ENCODE measurements at places on chromosomes 2 and 18.

DNA sequence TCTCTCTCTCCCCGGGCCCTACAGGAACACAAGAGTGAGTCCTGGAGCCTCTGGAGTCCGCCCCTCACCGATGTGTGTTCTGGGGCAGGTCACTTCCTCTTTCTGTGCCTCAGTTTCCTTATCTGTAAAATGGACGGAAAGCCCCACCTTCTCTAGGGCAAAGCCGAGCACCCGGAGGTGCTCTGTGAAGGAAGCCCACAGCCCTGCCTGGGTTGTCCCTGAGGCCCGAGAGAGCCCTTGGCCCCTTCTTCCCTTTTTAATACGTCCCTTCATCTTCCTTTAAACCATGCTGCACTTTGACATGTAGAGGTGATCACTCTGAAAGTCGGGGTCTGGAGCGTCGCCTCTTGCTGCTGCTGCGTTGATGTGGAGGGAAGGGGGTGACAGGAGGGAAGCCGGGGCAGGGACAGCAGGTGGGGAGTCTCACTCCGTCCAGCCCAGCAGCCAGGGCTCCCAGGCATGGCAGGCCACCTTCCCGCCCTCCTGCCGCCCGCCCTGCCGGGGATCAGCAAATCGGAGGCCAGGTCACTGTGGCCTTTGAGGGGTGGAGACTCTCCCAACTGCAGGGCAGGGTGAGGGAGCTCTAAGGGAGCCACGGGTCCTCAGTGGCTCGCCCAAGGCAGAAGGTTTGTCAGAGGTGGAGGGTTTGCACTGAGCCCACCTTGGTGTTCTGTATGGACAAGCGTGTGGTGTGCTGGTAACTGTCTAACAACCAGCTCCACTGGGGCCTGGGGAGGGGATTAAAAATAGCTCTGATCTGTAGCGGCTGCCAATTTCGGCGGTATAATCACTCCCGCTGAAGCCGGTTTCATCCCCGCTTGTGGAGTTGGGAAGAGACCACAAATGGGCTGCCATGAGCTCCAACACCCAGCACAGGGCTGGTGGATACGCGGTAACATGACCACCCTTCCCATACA, 135.9 kb upstream of the ID2 start:
- DNase-seq: no peak

DNA sequence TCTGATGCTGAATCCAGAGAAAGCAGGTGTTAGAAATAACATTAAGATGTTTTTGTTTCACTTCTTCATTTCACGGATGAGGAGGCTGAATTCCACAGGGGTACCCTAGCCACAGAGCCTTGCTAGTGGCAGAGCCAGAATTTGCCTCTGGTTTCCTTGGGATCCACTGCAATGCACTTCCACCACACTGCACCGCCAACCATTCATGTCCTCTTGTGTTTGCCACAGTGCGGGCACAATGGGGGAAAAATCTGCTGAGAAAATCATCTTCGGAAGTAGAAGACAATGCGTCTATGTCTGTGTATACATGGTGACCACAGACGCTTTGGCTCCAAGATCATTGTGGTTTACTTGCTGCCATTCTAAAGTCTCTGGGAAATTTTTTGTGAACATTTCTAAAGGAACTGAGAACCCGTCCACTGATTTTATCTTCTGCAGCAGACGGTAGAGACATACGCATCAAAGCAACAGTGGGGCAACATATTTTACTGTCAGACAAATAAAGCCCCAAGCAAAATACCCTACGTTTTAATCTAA, 14.9 kb downstream of the ICOS start:
- no peak for DNase-seq

GRCh38 chr2:121994238-121995206, 239.1 kb downstream of the TSN start:
- DNase-seq: no peak

DNA sequence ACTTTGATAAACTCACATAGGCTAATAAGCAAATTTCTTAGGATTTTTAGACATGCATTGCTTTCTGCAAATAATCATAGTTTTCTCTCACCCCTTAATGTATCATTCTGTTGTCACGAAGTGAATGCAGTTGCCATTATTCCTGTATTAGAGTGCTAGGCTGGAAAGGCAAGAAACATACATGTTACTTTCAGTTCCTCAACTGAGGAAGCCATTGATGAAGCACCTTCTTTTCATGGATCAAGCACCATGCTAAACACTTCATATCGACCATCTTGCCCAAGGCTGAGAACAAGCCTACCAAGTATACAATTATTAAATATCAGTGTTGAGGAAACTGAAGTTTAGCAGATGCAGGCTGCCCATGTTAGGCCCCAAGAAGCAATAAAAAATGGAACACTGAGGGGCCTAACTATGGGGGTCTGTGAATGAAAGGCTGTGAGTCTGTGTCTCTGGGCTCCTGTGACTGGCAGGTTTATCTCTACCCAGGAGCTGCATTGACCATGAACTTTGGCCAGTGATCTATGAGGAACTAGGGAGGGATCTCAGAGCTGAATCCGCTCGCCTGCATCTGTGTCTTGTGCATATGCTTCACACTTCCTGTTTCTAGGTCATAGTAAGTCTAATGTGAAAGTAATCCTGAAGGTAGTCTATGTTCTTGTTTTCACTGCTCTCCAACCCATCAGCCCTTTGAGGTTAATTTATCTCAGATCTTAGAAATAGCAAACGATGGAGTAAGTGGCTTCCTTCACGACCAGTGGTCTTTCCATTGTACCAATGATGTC, 16.0 kb upstream of the TSPYL6 start:
- DNase-seq: no peak

GRCh38 chr2:36486521-36487044, 111.4 kb downstream of the FEZ2 start:
- DNase-seq: no peak

DNA sequence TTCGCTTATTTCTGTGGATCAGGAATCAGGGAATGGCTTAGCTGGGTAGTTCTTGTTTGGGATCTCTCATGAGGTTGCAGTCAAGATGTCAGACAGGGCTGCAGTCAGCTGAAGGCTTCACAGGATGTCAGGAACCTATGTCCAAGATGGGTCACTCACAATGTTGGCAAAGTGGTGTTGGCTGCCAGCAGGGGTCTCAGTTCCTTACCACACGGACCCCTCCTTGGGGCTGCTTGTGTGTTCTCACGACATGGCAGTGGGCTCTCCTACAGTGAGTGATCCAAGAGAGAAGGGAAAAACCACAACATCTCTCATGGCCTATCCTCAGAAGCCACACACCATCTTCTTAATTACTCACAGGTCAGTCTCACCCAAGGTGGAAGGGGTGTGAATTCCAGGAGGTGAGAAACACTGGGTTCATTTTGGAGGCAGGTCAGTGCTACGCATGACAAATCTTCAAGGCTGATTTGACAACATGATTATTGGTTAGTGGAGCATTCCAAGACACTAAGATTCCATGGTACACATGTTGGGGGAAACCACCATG, 1.3 kb upstream of the ANTXR1 start:
- no peak for DNase-seq

GRCh38 chr2:120879431-120880295, 144.0 kb downstream of the GLI2 start:
- DNase-seq: no peak

DNA sequence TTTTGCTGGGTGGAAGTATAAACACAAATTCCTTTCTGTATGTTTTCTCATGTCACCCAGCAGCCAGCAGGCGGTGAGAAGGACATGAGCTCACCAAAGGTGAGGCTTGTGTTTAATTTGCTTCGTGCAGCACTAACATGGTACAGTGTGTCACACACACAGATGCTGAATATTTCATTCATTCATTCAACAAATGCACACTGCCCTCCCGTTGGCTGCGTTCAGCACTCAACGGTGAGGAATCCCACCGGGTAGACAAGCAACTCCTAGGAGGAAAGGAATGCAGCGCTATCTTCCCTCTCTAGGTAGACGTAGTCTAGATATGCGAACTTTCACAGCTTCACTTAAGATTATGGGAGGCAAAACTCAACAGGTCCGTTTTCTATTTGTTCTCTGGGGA, 85.1 kb downstream of the LONRF2 start:
- no peak for DNase-seq

DNA sequence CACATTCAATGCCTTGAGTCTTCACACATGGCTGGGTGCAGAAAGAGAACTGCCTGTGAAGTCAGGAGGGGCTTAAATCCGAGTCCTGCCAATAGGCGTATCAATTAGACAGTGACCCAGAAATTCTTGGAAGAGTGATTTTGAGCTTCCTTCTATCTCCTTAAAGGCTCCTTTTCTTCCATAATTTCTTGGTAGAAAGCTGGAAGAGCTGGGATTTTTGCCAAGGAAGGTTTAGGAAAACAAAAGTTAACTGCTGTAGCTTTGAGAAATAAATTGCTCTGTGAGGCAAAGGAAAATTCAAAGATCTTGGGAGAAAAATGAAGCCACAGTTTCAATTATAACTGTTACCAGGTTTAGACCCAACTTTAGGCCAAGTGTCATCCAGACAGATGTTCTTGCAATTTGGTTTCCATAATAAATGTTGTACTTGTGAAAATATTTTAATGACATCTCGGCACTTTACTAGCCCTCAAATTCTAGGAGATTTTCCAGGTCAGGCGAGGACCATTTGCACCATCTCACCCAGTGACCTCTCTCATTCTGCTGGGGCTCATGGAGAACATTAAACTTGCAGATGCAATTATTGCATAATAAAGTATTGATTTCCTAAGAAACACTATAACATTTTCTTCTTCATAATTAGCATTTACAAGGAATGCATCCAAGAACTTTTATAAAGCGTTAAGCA, 329.7 kb upstream of the MEIS1 start:
- DNase-seq: no peak

- no peak for DNase-seq
Observed at GRCh38 chr2:239876948-239877289, 148.2 kb downstream of the NDUFA10 start.

DNA sequence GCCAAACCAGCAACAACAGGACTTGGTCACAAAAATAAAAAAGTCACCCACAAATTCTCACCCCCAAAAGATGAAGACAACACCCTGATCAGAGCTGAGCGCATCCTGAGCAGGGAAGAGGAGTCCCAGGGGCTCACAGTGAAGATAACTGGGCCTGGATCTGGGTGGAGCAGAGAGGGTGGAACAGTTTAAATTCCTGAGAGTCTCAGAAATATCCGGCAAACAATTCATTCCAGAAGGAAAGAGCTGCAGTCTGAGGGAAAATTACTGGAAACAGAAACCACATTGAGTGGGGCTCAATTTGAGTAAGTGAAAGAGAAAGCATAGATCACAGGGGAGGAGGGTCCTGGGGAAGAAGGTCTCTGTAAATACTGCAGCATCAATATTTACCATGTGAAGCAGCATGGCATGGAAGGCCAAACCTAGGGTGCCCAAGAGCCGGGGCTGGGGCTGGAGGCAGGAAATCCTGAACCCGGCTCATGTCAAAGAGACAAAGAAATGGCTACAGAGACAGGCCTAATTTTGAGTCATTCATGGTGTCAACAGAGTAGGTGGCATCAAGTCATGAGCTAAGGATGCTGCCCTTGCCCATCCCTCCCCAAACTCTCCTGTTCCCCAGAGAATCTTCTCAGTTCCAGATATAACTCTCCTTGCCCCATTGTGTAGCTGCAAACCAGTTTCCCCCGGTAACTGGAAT, 61.4 kb upstream of the ZBTB7C start:
- DNase-seq: no peak

DNA sequence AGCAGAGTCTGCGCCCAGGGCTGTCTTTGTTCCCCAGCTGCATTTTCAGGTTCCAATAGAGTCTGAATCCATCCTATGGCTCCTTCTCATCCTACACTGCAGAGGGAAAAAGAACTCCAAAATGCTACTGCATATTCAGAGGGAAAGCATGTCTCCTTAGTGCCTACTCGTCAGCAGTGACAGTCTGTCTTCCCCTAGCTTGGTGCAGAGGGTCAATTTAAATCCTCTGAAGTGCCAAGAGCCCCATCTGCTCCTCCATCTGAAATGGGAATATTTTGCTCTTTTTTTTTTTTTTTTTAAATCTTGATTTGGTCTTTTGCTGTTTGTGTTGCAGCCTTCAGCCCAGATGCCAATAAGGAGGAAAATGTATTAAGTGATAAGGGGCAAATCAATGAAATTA, 199.3 kb downstream of the RNF144A start:
- no peak for DNase-seq

All from activated T-cell treated with anti-CD3 and anti-CD28 coated beads for 4 hours (primary cell).